Amniotic epithelial cell (primary cell): ENCODE measurements at places on chromosomes 16 and 17.
A peak's percentile ranks its signal among the peaks of the same experiment; 100 is the strongest.

- no peak for DNase-seq
Observed at GRCh38 chr17:80953471-80954315, 37.9 kb upstream of the CHMP6 start.

DNA sequence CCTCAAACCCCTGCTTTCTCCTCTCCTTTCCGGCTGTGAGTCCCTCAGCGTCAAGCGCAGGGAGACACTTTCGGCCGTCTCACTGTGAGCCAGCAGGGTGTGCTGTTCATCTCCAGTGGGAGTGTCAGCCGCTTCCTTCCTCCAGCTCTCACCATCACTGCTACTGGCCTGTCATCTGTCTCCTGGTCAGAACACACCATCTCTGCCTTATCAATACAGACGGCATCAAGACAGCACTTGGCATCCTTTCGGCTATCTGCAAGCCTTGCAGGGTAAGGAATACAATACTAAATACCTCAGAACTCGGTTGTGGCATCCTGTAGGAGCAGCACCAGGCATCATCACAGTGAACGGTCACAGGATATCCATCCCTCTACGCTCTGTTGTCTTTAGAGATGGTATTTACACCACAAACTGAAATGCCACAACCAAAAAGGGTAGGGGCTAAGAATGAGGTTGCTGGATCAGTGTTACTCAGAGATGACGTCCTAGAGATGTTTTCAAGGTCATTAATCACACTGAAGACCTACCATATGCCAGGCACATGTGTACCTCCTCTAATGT is 20.7 kb upstream of the CMTM4 start:
- DNase-seq, result peak; percentile 78

DNA sequence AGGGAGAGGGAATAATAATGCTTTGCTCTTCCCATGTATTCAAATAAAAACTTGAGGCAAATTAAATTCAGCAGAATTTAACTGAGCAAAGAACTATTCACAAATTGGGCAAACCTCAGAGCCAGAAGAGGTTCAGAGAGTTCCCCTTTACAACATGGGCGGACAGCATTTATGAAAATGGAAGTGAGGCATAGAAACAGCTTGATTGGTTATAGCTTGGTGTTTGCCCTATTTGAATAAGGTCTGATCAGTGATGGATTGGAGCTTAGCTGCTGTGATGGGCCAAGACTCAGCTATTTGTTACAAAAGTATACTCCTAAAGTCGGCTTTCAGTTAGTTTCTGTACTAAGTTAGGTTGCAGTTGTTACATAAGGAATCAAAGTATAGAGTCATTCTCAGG is 63.0 kb downstream of the TMEM100 start:
- no peak for DNase-seq

DNA sequence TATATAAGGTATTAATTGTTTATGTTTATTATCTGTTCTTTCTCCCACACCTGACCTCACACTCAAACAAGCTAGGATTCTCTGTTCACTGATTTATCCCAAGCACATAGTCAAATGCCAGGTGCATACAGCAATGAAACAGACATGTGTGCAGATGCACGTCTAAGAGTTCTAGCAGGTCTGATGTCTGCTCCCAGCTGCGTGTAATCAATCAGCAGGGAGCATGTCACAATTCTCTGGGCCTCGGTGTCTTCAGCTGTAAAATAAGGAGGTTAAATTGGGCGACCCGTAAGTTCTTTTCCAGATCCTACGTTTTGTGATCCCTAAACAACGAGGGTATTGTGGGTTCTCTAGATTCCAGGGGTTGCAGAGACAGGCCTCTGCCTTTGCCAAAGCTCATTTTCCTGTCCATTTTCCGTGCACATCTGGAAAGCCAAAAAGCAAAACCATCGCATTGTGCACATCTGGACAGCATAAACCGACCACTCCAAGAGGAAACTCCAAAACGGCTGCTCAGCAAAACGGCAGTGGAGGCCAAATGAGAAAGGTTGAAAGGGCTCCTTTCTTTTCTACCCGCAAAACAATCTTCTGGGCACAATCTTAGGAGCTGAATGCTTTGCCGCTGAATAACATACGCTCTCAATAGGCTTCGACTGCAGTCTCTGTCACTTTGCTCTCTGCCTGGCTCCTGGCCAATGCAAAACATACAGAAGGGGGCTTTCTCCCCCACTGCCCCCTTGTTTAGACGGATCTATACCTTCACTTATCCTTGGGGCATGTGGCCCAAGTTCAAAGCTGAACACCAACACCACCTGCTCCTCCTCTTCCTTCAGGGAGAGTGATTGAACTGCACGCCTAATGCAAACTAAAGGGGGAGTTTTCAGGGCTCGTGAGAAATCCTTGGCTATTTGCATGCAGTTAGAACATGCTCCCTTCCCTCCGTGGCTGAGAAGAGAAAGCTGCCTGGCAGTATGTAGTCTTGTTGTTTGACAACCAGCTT is 426.3 kb downstream of the SLC39A11 start:
- DNase-seq, result no peak

DNA sequence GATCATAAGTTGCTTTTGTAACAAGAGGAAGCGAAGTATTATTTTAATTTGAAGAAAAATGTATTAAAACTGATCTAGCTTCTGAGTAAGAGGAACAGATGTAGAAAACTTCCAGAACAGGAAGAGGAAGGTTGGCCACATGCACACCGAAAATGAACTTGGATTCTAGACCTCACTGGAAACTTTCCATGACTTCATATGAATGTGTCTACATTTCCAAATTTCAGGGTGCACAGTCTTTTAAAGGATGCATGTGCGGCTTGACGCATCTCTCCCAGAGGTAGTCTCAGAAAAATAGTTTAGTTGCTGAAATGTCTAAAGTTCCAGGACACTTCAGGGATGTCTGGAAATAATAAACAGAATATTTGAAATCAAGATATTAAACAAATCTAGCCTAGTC is 275.1 kb upstream of the MYOCD start:
- DNase-seq, result no peak

DNA sequence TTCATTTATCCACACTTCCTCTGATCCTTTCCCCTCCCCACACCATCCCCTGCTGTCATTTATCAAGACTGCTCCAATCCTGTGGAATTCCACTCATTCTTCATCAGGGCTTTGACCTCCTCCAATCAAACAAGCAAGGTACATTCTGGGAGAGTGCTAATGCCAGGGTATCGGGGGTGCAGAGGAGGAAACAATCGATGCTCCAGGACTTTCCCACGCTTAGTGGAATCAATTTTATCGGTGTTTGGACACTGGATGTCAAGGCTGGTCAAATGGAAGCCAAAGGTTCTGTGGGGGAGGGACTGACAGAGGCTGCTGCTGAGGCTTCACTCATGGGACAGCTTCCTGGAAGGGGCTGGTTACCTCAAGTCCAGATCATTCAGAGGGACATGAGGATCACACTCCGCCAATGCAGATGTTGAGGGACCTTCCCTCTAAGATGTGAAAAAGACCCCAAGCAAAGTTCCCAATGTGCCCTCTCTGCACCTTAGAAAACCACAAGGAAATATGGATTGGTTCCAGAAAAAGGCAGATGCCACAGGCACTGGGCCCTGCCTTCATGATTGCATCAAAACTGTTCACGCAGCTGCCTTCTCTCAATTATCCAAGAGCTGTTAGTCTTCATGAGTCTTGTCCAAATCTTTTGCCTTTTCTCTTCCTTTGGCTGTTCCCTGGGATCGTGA is 44.7 kb upstream of the SOX9 start:
- DNase-seq, result no peak

DNA sequence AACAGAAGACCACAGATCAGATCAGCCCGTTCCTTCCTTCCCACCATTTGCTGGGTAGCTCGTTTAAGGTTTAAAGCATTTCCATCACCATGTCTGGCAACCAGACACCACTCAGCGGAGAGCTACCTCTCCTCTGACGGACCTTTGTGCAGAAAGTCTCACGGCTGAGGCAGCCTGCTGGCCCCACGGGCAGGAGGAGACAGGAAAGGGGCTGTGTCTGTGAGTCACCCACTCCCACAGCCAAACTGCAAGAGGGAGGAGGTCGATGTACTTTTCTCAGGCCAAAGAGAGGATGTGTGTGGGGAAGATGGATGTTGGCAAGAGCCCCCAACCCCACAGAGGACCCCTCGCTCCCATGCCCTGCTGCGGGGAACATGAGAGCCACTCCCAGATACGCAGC is 92.1 kb downstream of the ZNF423 start:
- no peak for DNase-seq

- no peak for DNase-seq
Observed at GRCh38 chr17:16470265-16470664, 21.7 kb downstream of the LRRC75A start.

DNA sequence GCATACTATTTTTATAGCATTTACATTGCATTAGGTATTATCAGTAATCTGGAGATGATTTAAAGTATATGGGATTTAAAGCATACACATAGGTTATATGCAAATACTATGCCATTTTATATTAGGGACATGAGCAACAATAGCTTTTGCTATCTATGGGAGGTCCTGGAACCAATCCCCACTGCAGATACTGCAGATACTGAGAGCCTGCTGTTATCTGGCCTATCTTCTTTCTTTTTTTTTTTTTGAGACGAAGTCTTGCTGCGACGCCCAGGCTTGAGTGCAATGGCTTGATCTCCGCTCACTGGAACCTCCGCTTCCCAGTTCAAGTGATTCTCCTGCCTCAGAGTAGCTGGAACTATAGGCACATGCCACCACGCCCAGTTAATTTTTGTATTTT is 37.4 kb downstream of the STH start:
- DNase-seq, result no peak

GRCh38 chr16:46908540-46909372 is 24.6 kb downstream of the GPT2 start:
- DNase-seq, result peak; percentile 53

GRCh38 chr16:60302676-60303075 is 1568.6 kb upstream of the GOT2 start:
- no peak for DNase-seq

DNA sequence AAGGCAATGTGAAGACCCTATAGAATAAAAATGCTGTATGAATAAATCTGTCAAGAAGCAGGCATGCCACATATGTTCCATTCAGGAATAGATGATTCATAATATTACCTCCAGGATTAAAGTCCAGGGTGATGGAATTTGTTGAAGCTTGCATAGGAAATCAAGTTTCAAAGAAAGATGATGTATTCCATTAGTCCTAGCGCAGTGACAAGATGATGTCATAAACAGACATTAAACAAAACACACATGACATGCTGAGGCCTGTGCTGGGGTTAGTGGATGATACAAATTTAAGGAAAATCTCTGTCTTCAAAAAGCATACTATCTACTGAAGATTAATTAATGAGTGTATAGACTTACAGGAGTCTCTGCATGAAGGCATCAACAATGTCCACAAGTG is 1025.2 kb downstream of the CDH11 start:
- DNase-seq, result no peak

DNA sequence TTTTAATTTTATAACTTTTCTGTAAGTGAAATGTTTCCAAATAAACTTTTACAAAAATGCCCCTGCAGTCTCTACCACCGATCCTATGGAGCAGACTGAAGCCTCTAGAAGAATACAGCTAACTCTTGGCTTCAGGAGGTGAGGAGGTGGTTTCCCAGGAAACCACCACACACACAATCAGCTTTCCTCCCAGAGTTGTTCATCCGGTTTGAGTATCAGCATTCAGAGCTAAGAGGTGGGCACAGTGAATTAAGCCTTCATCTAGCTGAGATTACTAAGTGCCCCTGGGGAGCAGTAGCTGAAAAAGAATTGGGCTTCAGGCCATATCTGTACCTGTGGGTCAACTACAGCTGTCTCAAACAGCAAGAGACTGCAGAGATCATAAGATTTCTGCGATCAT is 139.7 kb downstream of the AATF start:
- DNase-seq, result no peak

DNA sequence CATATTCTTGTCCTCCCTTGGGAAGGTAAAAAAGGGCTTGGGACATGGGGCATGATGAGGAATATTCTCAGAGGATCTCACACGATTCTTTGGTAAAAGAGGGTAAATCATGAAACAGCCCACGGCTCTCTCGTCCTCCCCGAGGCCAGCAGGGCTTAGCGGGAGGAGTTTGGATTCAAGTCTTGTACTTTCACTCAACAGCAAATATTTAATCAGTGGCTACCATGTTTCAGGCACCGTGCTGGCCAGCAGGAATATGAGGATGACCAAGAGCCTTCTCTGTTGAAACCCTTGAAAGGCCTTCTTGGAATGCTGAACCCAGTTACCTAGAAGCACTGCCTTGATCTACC is 8.8 kb downstream of the MAP3K14 start:
- DNase-seq, result no peak

DNA sequence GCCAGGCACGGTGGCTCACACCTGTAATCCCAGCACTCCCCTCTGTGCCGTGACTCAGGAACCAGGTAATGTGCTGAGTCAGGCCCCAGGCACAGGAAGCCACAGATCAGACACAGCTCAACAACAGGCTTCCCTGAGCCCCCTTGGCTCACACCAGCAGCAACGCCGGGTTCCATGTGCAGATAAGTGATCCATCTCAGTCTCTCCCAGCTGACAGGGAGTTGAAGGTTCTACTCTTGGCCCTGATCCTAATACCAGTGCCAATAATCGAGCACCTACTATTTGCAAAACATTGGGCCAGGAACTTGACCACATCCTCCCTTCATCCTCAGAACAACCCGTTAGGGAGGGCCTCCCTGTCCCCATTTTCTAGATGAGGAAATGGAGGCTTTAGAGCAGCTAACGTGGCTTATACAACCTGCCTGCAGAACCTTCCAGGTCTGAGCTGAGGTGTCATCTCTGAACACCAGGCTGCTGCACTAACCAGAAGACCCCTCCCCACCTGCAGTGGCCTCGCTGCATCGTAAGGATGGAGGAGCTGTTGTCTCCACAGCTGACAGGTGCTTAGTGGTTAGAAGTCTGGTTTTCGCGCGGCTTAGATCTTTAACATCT is 64.8 kb upstream of the AMZ2 start:
- no peak for DNase-seq
